ENCODE measurements at places on chromosomes 2 and 18. TPM values are rescaled to one million over a fixed set of nuclear protein-coding genes. Genes with fewer than 3 reads are reported as not detected.

The MTIF2 gene
- total RNA-seq = 52.2 TPM

The CD207 gene
- not detected for total RNA-seq

GRCh38 chr2:47598476-47598875 is 184.5 kb upstream of the MSH6 start:
- no peak for DNase-seq

The CDK15 gene
- total RNA-seq = 0.30 TPM

DNA sequence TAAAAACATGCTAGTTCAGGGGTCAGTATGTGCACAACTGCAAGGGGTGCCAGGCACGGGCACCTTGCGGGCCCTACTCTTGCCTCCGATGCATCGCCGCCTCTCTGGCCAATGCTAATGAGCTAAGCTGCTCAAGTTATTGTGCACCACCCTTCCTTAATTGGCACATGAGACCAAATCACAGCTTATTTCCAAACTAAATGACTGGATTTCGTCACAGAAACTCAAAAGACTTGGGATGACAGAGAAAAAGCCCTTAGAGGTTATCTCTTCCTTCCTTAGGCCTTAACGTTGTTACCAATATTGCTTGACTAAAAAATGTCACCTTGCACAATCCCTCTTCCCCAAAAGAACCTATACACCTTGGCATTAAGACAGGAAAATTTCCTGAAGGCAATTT is 7.7 kb downstream of the RNF149 start:
- no peak for DNase-seq

DNA sequence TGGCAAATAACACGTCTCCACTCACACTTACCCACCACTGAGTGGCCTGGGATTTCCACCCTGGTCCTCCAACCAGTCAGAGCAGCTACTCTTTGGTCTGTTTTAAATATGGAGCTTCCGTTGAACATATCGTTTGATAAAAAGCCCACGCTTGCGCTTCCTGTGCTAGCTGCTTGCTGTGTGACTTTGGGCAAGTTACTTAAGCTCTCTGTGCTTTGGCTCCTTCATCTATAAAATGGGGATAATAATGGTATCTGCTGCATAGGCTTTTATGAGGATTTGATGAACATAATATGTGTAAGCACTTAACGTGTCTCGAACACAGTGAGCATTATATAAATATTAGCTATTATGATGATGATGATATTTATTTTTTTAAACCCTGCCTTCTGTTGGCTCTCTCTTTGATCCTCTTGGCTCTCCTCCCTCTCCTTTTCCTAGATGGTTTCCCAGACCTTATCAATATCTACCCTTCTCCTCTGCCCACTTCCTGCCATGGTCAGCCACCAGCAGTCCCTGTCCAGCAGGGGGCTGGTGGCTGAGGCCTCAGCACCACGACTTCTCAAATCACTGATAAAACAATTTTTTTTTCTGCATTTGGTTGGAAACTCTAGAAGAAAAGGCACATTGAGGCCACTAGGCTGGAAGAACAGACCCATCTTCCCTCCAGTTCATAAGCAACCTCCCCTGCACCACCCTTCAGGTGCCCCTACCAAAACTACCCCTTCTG is 191.9 kb downstream of the LOXHD1 start:
- DNase-seq = no peak

DNA sequence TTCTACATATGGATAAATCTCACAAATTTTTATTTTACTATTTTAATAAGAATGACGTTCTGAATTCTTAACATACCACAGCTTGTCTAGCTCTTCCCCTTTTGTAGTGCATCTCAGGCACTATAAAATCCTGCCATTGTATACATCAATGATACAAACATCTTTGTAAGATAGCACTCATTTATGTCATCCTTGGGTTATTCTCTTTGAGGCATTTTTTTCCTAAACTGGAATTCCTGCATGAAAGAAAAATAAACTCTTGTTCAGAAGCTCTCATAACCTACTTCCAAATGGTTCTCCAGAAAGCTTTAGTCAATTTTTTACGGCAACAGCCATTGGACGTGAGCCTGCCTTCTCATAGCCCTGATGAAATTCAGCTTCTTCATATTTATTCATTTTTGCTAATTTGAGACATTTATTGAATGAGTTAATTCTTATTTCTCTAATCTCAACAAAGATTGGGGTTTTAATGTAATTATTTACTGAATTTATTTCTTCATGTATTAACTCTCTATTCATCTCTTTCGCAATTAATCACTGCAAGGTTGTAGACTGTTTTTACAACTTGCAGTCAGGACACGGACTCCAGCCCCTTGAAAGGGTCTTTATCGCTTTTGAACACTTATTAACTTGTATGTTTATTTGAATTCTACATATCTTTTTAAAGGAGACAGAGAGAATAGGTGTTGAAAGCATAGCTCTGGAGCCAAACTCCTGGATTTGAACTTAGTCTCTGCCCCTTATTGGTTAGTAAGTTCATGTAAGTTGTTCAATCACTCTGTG is 57.6 kb upstream of the PARD3B start:
- DNase-seq = no peak

DNA sequence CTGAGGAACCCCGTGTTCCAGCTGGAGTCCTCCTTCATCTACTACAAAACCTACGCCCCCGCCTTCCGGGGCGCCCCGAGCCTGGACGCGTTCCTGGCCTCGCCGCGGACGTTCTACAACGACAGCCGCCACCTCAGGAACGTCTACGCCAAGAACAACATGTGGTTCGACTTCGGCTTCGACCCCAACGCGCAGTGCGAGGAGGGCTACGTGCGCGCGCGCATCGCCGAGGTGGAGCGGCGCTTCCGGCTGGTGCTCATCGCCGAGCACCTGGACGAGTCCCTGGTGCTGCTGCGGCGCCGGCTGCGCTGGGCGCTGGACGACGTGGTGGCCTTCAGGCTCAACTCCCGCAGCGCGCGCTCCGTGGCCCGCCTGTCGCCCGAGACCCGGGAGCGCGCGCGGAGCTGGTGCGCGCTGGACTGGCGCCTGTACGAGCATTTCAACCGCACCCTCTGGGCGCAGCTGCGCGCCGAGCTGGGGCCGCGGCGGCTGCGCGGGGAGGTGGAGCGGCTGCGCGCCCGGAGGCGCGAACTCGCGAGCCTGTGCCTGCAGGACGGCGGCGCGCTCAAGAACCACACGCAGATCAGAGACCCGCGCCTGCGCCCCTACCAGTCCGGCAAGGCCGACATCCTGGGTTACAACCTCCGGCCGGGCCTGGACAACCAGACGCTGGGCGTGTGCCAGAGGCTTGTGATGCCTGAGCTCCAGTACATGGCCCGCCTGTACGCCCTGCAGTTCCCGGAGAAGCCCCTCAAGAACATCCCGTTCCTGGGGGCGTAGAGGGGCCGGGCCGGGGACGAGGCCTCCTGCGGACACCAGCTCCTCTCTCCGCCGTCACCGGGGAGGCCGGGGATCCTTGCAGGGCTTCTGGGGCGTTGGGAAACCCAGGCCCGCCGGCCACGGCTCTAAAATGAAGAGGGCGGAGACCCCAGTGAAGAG is 5.3 kb upstream of the NEU4 start:
- peak; percentile 75 for DNase-seq

GRCh38 chr2:99422599-99422998 is 67.2 kb downstream of the REV1 start:
- no peak for DNase-seq

The CNDP1 gene
- total RNA-seq = not detected

The MOGAT1 gene
- total RNA-seq = 0.25 TPM

The IL1F10 gene
- total RNA-seq = not detected

- peak; percentile 30 for DNase-seq
These were observed 61.0 kb downstream of the AQP4 start for GRCh38 chr18:26804519-26804918.

The CD226 gene
- 0.92 TPM for total RNA-seq

- no peak for DNase-seq
These were observed 138.0 kb downstream of the HAUS1 start for GRCh38 chr18:46242183-46242582.

DNA sequence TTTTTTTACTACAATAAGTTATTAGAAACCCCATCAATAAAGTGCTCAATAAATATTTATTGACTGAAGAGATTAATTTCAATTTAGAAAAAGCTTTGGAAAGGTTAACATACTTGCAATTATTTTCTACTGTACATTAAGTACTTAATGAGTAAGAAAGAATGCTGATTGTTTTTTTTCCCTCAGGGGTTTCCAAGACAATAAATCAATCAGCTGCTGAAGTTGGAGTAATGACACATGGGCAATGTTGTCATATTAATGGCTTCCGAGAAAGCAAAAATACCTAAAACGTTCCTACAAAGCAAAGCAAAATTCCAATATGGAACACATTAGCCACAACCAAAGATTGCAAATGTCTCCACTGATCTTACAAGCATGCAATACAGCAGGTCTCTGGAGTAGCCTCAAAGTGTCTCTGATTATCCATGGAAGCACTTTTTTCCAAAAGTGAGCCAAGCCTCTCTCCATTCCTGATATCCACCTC is 66.7 kb downstream of the ZC3H6 start:
- DNase-seq = no peak

GRCh38 chr2:122315306-122315705 is 559.9 kb downstream of the TSN start:
- no peak for DNase-seq

DNA sequence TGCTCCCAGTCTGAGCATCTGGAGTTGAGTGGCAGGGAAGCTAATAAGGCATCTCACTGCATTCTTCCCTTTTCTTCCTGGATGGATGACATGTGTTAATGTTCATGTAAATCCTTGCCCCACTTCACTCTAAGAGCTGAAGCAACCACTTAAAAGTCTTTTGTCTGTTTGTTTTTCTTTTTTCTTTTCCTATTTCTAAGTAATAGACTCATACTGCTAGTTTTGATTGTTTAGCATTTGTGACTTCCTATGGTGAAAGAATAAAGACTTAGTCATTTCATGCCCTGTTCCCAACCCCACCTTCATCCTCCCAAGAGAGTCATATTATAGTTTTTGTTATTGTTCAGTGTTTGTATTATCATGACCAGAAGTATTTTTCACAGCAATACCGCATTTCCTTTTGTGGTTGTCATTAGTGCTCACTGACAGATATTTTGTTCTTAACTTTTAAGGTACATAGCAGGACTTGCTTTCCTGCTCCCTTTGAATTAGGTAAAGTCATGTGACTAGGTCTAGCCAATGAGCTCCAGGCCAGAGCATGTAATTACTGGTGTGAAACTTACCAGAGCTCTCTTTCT is 18.1 kb upstream of the SPP2 start:
- DNase-seq = no peak

- no peak for DNase-seq
These were observed 740.8 kb upstream of the SOX11 start for GRCh38 chr2:4951368-4951767.

DNA sequence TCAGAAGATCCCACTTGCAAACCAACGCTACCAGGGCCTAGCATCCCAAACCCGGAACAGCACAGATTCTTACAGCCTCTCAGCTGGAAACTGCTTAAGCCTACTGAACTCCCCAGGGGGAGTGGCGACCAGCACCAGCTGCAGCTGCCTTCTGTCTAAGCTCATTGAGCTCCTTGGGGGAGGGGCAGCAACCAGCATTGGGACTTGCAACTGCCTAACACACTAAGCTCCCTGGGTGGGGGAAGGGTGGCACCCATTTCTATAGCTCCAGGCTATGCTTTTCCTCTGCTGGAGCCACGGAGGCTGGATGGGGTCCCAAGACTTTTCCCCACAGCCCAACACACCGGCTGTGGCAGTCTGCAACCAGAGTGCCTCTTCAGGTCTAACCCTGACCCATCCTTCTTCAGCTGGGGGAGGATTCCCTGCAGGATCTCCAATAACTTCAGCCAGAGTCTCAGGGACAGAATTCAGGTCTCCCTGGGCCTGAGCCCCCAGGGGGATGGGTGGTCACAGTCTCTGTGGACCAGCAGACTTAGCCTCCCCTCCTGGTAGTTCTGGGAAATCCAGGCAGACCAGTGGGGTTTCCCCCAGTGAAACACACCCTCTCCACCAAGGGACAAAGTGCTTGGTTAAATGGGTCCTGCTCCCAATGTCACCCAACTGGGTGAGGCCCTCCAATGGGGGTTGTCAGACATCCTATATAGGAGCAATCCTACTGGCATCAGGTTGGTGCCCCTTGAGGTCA is 45.9 kb upstream of the ITGA4 start:
- no peak for DNase-seq

GRCh38 chr2:196836440-196836839 is 27.3 kb upstream of the C2orf66 start:
- DNase-seq = no peak

GRCh38 chr2:44295633-44296359 is 20.5 kb downstream of the SLC3A1 start:
- DNase-seq = no peak

The FARSB gene
- 18.5 TPM for total RNA-seq

DNA sequence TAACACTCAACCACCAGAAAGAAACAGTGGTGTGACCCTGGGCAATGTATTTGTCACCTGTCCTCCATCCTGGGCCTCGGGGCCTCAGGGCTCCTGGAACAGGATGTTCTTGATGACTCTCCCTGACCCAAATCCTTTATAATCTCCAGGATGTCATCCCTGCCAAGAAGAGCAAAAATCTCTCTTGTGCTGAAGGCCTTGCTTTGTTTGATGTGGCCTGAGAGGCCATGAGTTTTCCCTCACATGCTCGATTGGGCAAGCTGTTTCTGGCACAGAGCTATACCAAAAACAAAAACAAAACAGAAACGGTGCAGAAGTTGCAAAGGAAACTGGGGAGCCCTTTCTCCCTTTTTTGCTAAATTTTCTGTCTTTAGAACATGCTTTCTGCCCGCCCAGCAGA is 35.7 kb upstream of the ST3GAL5 start:
- DNase-seq = peak; percentile 66

DNA sequence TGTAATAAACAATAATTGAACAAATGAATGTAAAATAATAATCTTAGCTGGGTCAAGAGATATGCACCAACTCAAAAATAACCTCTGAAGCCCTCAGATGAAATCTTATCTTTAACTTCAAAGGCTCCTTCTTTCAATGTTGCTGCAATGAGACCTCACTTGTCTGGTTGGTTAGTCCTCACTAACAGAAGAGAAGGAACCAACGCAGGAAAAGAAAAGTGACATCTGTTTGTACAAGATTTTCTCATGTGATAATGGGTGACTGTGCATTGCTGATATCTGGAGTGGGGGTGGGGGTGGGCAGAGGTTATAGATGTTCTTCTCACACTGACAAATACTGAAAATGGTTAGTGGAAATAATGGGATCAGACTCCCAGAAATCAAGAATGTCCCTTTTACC is 2.6 kb downstream of the SCN7A start:
- DNase-seq = no peak

The GULP1 gene
- 4.6 TPM for total RNA-seq

DNA sequence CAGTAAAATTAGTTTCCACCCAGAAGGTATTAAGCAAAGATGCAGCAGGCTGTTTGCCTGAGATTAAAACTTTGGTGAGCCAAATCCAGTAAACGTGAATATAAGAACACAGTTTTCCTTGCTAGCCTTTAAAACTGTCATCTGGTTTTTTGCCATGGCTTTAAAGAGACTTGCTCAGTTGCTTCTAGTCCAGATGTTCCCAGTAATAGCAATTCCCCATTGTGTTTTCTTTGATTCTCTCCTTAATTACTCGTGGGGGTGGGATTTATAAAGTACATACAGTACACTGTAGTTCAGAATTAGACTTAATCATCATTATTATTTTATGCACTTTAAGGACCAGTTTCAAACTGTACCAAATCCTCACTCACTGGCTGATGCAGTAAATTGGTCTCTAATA is 303.5 kb upstream of the ZNF804A start:
- no peak for DNase-seq
